ENCODE measurements at places on chromosomes 6 and 20. TPM values are rescaled to one million over a fixed set of nuclear protein-coding genes. Genes with fewer than 3 reads are reported as not detected.

DNA sequence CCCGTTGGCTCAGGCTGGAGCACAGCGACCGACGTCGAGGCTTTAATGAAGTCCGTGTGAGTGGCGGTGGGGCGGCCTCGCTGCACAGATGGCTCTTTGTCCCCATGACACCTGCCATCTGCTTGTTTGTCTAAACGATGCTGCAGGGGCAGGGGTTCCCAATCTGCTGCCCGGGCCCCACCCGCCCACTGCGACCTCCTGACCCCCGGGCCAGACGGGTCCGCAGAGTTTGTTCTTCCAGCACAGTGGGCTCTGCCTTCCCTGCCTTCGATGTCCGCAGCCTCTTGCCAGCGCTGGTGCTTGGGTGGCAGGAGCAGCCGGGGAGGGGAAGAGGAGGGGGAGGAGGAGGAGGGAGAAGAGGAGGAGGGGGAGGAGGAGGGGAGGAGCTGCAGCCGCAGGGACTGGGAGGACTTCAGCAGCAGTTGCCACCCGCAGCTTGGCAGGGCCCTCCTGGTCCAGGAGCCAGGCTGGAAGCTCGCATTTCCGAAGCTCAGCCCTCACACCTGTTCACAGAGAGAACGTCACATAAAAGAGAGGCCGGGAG is 210.0 kb downstream of the DLL1 start:
- no peaks in the 10 kb centered on the region for H3K4me1 ChIP-seq
- H3K36me3 ChIP-seq, result no peaks in the 10 kb centered on the region
- DNase-seq, result no peak
- H3K27ac ChIP-seq, result no peak overlapping the region

- no peaks in the 10 kb centered on the region for H3K27me3 ChIP-seq
- no peaks in the 10 kb centered on the region for H3K4me1 ChIP-seq
- no peak overlapping the region for H3K27ac ChIP-seq
- no peaks in the 10 kb centered on the region for H3K36me3 ChIP-seq
- no peak for DNase-seq
Measured at GRCh38 chr20:12504779-12505178, 504.0 kb upstream of the SPTLC3 start.

GRCh38 chr6:111258615-111259088 is 171.3 kb downstream of the SLC16A10 start:
- peak overlapping the region; percentile 72 for H3K4me3 ChIP-seq
- no peaks in the 10 kb centered on the region for H3K36me3 ChIP-seq
- peak overlapping the region; percentile 79 for H3K27ac ChIP-seq
- DNase-seq, result no peak
- H3K27me3 ChIP-seq, result no peaks in the 10 kb centered on the region
- peaks cover 8% of the 10 kb centered on the region for H3K4me1 ChIP-seq

DNA sequence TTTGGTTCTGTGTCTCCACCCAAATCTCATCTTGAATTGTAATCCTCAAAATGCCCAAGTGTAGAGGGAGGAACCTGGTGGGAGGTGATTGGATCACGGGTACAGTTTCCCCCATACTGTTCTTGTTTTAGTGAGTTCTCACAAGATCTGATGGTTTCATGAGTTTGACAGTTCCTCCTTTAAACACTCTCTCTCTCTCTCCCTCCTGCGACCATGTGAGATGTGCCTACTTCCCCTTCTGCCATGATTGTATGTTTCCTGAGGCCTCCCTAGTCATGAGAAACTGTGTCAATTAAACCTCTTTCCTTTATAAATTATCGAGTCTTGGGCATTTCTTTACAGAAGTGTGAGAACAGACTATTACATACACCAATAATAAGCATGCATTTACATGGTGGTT is 12.1 kb upstream of the EYS start:
- H3K27ac ChIP-seq, result no peak overlapping the region
- no peaks in the 10 kb centered on the region for H3K4me1 ChIP-seq
- H3K27me3 ChIP-seq, result no peaks in the 10 kb centered on the region
- DNase-seq, result no peak

DNA sequence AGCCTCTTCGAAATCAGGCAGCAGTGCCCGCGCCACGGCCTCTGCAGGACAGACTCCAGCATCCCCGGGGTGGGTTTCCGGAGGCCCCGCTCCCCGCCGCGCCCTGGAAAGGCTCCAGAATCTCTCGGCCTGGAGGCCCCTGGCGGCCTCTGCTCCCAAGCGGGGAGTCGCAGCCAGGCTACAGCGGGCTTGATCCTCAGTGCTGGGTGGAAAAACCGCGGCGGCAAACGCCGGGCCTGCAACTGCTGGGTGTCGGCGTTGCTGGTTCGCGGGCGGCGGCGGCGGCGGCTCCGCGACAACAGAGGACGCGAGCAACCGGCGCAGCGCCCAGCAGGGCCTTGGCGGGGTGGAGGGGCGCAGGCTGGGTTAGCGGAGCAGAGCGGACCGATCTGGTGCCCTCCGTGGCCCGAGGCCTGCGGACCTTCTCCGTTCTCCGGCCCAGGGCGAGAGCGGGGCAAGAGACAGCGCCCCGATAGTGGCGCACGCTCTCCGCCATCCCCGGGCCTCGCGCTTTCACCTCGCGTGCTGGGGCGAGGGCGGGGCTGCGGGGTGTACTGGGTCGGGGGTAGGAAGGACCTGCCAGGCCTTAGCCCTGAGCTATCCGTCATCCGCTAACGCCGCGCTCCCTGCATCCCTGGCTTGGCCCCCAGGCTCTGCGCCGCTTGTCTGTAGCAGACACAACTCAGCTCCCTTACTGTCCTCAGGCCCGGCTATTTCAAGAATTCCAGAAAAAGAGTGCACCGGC is 3.4 kb upstream of the ZNF292 start:
- no peaks in the 10 kb centered on the region for H3K36me3 ChIP-seq
- DNase-seq, result peak; percentile 66
- H3K4me3 ChIP-seq, result peak overlapping the region; percentile 51

DNA sequence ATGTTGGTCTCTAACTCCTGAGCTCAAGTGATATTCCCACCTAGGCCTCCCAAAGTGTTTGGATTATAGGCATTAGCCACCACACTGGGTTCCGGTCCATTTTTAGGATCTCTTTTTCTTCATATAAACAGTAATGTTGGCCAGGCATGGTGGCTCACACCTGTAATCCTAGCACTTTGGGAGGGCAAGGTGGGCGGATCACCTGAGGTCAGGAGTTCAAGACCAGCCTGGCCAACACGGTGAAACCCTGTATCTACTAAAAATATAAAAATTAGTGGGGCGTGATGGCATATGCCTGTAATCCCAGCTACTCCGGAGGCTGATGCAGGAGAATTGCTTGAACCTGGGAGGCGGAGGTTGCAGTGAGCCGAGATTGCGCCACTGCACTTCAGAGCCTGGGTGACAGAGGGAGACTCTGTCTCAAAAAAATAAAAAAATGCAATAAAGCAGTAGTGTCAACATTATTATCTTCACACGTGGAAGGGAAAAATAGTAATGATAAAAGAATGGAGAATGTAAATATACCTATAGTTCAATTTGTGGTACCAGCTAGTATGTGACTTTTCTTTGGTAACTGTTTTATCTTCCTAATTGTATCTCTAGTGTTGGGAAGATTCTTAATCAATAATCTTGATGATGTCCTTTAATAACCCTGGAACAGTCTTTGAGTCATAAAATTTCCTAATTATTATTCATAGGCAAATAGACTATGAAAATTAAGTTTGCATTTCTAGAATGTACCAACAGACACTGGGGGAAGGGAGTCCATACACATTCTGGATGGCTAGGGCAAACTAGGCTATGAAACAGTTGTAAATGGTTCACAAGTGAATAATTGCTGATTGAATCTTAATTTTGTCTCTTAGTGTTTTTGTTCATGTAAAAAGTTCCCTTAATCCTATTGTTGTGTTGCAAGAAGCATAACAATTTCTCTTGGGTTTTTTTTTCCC is 3.6 kb downstream of the PARD6B start:
- H3K4me1 ChIP-seq, result no peaks in the 10 kb centered on the region
- H3K36me3 ChIP-seq, result no peaks in the 10 kb centered on the region
- no peak for DNase-seq

DNA sequence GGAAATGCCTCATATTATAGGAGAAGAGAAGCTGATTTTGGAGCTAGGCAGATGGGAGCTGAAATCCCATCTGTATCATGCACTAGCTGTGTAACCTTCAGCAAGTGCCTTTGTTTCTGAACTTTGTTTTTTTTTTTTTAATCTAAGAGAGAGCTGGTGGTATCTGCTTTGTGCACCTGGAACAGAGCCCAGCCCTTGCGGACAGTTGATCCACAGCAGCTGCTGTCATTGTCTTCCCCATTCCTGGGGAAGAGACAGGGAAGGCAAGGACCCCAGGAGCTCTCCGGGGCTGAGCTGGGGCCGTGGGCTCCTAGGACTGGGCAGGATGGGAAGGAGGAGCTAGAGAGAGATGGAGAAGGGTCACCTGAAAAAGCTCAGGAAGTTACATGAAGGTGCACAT is 92.1 kb downstream of the SYNJ2 start:
- no peak overlapping the region for H3K4me3 ChIP-seq
- no peak overlapping the region for H3K27ac ChIP-seq
- no peaks in the 10 kb centered on the region for H3K27me3 ChIP-seq
- DNase-seq, result no peak
- peaks cover under 1% of the 10 kb centered on the region for H3K4me1 ChIP-seq
- H3K36me3 ChIP-seq, result no peaks in the 10 kb centered on the region

- DNase-seq, result no peak
- H3K4me3 ChIP-seq, result no peak overlapping the region
Measured at GRCh38 chr6:143222310-143222709, 161.6 kb downstream of the AIG1 start.

DNA sequence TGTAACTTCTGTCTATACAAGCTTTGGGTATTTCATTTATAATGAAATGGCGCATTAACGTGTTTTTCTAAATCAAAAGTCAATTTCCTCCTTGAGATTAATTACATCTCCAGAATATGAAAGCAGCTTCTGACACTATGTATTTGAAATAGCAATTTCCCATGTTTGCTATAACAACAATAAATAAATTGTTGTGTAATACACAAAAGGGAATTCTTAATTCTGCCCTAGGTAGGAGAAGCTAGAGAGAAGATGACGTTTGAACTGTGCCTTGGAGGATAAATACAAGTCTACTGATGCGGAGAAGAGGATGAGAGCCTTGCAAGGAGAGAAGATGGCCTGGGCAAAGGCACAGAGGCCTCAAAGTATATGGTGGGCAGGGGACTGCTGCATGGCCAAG is 7.6 kb upstream of the HLA-DOA start:
- H3K4me3 ChIP-seq, result no peak overlapping the region
- H3K27ac ChIP-seq, result no peak overlapping the region
- H3K27me3 ChIP-seq, result no peaks in the 10 kb centered on the region
- H3K36me3 ChIP-seq, result no peaks in the 10 kb centered on the region
- H3K4me1 ChIP-seq, result peaks cover 4% of the 10 kb centered on the region

- no peak overlapping the region for H3K4me3 ChIP-seq
- H3K4me1 ChIP-seq, result no peaks in the 10 kb centered on the region
- no peaks in the 10 kb centered on the region for H3K27me3 ChIP-seq
- H3K27ac ChIP-seq, result no peak overlapping the region
Measured at GRCh38 chr20:61930776-61931475, 134.8 kb downstream of the TAF4 start.

DNA sequence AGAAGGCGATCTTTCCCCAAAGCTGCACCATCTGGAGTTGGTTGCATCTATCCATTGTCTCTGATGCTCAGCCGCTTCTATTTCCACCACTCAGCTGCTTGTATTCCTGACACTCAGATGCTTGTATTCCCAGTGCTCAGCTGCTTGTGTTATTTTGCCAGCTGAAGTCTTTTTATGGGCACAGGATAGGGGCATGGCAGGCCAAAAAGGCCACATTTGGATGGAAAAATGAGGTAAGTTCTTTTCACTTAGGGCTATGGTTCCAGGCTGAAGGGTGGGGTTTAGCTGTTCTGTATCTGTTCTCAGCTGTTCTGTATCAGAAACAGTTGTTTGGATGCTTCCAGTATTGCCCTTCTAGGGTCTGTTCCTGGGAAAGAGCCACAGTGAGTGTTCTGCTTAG is 944.9 kb downstream of the QKI start:
- H3K27ac ChIP-seq, result no peak overlapping the region
- no peaks in the 10 kb centered on the region for H3K4me1 ChIP-seq
- no peak overlapping the region for H3K4me3 ChIP-seq
- no peak for DNase-seq

DNA sequence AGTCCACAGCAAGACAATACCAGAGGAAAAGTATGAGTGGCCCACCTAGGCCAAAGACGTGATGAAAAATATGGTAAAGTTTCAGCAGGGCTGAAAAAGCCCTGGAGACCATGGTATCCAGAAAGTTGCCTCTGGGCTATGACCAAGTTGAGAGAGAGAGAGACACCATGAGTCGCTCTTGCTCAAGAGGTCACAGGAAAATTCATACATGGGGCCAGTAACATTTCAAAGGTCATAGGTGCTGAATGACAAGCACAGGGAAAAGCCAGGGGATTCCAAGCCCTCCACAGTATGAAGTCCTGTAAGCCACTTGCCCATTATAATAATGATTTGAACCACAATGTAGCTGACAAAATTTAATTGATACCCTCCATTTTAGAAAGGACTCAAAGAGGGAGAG is 657.7 kb upstream of the CITED2 start:
- H3K27me3 ChIP-seq, result no peaks in the 10 kb centered on the region
- DNase-seq, result no peak
- H3K4me1 ChIP-seq, result no peaks in the 10 kb centered on the region
- no peaks in the 10 kb centered on the region for H3K36me3 ChIP-seq

DNA sequence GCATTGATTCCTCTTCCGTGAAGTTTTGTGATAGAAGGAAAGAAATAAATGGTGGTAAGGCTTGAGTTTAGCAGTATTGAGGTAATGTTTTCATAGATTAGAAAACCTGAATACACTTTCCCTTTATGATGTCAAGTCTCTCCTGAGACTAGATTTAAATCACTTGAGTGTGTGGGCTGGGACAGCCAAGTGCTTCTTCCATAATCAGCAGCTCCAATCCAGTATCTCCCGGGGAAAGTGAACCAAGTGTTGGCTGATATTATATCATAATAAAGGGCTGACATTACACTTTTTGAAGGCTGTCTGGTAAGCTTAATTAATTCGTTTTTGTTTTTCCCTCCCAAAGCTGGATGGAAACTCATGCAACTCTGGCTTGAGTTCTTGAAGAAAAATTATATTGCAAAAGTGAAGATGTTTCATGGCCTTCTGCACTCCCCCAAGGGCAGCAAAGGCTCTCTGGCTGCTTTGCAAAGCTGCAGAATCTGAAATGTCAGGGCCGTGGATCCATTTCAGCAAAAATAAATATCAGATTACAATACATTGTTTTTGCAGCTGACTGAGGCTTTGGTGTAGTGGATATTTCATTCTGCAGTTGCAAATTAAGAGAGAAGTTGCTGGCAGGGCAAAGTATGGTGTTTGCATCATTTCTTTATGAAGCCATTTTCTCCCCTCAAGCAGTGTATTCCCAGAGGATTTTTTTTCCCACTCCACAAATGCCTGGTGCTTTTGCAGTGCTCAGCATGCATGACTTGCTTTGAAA is 101.2 kb downstream of the MKKS start:
- H3K4me1 ChIP-seq, result no peaks in the 10 kb centered on the region
- H3K27me3 ChIP-seq, result no peaks in the 10 kb centered on the region
- DNase-seq, result no peak
- H3K4me3 ChIP-seq, result no peak overlapping the region
- no peak overlapping the region for H3K27ac ChIP-seq

GRCh38 chr6:104682722-104683643 is 176.7 kb downstream of the HACE1 start:
- H3K27me3 ChIP-seq, result no peaks in the 10 kb centered on the region
- no peaks in the 10 kb centered on the region for H3K36me3 ChIP-seq
- H3K4me1 ChIP-seq, result no peaks in the 10 kb centered on the region

The CCN2 gene
- 115 TPM for total RNA-seq

The SCUBE3 gene
- total RNA-seq, result 0.74 TPM

The EXOC2 gene
- 19.6 TPM for total RNA-seq

The LY6G5C gene
- 1.9 TPM for total RNA-seq

The VIP gene
- total RNA-seq, result 1.5 TPM

The ULBP2 gene
- total RNA-seq, result 0.19 TPM

The RAET1G gene
- 0.27 TPM for total RNA-seq

The FAM210B gene
- 35.2 TPM for total RNA-seq

The RING1 gene
- total RNA-seq, result 30.9 TPM

All from colonic mucosa (tissue), 4 donors.